ENCODE measurements at places on chromosomes 1 and 21.

DNA sequence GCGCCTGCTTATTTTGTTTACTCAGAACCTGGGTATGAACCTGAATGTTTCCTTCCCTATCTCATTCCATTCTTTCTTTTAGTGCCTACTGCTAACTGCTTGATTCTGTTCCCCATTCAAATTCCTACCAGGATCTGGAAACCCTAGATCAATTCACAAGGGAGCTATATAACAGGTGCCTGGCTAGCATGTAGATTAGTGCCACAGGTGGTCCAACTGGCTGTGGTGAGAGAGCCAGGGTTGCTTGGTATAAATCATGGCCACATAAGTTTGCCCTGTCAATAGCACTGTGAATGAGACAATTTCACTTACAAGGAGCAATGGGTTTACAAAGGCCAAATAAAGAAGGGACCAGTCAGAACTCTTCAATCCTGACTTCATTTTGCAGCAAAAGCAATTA, 6.6 kb upstream of the PRPF38B start:
- no peak for DNase-seq

- no peak for DNase-seq
Measured at GRCh38 chr1:215589650-215590435, 22.7 kb downstream of the KCTD3 start.

GRCh38 chr1:237032029-237032428, 10.0 kb upstream of the RYR2 start:
- peak; percentile 57 for DNase-seq

GRCh38 chr1:55321942-55322341, 106.8 kb upstream of the USP24 start:
- no peak for DNase-seq

- peak; percentile 11 for DNase-seq
Measured at GRCh38 chr1:207463021-207463420, 8.9 kb downstream of the CR2 start.

DNA sequence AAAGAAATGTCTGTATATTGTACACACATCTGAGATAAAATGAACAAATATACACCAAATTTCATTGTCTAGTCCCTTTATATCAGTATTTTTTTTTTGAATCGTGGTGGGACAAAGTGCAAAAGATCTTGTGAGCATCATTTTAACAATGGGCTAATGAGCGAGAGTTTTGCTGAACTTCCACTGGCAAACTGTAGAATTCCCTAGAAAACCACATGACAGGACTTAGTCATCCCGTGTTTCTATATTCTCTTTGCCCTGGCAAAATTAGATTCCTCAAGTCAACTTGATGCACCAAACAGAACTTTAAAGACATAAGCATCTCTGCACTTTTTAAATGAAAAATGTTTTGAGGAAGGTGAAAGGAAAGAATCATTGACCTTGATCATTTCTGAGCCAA, 488.2 kb upstream of the PTBP2 start:
- peak; percentile 10 for DNase-seq

DNA sequence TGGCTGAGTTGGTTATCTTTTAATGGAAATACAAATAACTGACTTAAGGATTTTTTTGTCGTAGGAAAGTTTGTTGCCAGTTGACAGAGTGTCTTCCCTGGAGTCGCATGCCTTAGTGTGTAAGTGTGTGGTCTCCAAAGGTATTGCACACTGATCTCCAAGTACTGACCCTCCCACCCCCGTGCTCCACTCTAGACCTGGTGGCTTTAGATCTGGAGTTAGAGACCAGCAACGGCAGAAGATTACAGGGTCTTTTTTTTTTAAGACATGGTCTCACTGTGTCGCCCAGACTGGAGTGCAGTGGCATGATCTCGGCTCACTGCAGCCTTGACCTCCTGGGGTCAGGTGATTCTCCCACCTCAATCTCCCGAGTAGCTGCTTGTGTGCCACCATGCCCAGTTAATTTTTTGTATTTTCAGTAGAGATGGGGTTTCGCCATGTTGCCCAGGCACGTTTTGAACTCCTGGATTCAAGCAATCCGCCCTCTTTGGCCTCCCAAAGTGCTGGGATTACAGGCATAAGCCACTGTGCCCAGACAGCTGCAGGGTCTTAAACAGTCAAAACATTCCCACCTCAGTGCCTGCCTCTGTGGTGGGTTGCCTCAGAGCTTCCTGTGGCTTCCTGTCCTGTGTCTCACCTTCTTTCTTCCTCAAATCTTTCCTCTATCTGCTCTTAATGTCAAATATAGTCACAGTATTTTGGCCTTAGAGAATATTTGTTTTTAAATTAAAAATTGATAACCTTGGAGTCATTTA, 6.9 kb downstream of the TRAPPC10 start:
- DNase-seq = no peak

- DNase-seq = no peak
Measured at GRCh38 chr1:1612104-1612400, 3.2 kb upstream of the MIB2 start.

GRCh38 chr1:58695206-58695605, 4.7 kb downstream of the MYSM1 start:
- DNase-seq = no peak

DNA sequence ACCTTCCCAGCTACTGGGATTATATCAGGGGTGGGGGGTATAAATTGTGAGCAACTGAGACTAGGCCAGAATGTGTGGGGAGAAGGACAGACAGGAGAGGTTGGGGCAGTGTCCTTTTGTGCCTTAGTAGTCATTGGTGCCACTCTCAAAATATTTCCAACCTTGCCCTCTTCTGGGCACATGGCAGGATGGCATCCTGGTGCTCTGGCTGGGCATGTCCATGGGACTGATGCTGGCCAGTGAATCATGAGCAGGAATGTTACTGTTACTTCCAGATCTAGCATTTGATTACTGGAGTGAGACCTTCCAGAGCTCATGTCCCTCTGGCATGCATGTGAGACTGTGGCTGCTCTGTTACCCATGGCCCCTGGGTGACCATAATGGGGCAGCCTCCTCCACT, 151.2 kb downstream of the MATN1 start:
- peak; percentile 27 for DNase-seq

DNA sequence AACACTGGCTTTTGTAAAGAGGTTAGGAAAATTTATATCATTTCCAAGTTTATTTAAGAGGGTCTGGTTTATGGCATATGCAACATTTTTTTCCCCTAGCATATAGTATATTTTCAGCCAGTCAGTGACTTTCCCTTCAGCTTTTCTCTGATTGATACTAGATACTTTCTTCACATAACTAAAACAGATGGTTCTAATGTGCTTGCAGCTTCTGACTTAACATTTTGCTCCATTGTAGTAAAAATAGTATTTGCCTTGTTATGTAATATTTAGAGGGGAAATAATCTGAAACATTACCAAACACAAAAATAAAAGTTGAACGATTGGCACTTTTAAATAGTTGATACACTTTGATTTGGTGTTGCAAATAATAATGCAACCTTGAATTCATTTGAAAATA, 191.7 kb downstream of the GPR52 start:
- DNase-seq = no peak

DNA sequence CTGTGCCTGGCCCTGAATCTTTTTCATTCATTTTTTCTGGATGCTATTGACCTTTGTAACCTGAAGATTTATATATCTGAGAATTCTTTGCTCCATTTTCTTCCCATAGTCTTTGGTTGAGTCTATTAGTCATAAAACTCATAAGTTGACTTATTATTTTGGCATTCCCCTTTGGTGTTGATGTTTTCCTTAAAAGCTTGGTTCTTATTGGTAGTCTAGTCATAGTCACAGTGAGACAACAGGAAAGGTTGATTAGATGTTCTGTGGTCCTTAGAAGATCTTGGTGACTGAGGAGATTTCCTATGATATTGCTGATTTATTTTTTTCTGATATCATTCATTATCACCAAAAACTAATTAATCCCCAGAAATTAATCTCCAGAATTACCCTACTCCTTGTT, 86.2 kb downstream of the PTPRC start:
- no peak for DNase-seq

DNA sequence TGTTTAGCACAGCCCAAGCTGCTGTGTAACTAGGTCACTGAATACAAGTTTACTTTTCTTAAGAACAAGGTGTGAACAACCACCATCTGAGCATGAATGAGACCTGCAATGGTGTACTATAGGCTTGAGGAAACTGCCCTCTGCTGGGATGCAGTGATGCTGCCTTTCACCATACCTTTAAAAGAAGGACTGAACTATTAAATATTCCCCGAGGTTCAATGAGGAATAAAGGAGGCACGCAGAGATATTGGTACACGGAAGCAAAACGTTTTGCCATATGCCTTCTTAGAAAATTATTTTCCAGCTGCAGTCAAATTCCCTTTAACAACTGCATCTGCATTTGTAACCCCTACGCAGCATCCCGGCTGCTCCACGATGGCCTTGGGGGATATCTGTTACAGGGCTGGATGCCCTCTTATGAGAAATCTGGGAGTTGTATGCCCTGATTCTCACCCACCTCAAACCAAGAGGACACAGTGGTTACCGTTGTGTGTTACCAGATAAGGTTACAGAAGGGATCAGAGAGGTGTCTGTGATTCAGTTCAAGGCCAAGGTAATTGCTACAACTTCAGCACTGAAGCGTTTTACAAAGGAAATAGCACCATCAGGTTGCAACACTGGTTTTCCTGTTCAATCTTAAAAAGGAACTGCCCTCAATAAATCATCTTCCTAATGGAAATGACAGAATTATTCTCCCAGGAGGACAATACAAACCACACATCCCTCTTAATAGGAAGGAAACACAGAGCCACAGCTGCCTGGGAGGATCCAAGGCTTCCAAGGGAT, 470.5 kb downstream of the LTN1 start:
- peak; percentile 35 for DNase-seq

DNA sequence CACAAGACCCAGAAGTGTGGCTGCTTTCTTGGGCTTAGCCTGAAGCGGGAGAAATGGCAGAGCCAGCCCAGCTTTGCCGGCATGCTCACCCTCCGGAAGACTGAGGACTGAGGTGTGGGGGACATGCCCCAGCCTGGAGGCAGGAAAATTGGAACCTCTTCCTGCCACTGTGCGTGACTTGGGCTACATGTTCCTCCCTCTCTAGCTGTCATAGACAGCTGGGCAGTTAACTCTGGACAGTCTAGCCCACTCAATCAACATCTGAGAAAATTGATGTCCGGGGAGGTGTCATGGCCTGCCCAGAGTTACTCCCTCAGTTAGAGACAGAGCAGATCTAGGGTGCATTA, 59.7 kb downstream of the UBE2T start:
- no peak for DNase-seq

DNA sequence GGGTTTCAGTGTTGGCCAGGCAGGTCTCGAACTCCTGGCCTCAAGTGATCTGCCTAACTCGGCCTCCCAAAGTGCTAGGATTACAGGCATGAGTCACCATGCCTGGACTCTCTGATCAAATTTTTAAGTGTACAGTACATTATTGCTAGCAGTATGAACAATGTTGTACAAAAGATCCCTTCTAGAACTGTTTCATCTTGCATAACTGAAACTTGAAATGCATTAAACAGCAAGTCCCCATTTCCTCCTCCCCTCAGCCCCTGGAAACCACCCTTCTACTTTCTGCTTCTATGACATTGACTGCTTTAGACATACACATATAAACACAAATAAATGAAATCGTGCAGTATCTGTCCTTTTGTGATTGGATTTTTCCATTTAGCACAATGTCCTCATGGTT, 463.4 kb downstream of the PTPRC start:
- no peak for DNase-seq

- no peak for DNase-seq
Measured at GRCh38 chr21:32499249-32500055, 85.9 kb downstream of the TCP10L start.

DNA sequence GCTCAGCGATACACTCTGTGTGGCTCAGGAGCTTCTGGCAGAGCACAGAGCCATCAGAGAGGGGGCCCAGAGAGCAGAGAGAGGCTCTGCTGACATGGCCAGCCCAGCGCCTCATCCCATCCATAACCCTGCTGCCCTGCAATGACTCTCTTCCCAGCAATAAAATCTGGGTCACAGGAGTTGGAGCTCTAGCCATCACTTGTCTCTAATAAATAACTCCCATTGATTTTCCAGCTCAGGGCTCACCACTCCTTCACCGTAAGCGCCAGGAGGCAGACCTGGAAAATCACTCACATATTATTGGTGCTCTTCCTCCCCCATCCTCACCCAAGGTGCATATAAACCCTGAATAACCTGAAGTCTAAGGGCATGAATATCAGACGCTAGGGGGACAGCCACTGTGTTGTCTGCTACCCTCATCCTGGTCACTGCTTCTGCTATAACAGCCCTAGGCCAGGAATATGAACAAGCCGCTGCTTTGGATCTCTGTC, at the start of gene APCS:
TSS of gene APCS (plus strand) at position 366 of the 491 bp plus-strand sequence. CDS start at position 462, 96 bp downstream.
- no peak for DNase-seq

DNA sequence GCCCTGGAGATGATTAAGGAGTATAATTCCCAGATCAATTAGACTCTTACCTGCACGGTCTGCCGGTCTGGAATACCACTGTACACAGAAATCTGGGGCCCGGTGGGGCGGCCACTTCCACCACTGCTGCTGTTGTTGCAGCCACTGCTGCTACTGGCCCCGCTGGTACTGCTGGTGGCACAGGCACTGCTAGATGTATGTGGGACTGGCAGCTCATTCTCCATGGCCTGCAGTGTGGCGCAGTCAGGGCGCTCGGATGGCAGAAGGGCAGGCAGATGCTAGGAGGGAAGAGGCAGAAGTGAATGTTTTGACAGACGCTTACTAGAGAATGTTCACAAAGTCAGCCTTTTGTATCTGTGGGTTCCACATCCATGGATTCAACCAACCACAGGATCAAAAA, 54.4 kb upstream of the A3GALT2 start:
- DNase-seq = no peak

DNA sequence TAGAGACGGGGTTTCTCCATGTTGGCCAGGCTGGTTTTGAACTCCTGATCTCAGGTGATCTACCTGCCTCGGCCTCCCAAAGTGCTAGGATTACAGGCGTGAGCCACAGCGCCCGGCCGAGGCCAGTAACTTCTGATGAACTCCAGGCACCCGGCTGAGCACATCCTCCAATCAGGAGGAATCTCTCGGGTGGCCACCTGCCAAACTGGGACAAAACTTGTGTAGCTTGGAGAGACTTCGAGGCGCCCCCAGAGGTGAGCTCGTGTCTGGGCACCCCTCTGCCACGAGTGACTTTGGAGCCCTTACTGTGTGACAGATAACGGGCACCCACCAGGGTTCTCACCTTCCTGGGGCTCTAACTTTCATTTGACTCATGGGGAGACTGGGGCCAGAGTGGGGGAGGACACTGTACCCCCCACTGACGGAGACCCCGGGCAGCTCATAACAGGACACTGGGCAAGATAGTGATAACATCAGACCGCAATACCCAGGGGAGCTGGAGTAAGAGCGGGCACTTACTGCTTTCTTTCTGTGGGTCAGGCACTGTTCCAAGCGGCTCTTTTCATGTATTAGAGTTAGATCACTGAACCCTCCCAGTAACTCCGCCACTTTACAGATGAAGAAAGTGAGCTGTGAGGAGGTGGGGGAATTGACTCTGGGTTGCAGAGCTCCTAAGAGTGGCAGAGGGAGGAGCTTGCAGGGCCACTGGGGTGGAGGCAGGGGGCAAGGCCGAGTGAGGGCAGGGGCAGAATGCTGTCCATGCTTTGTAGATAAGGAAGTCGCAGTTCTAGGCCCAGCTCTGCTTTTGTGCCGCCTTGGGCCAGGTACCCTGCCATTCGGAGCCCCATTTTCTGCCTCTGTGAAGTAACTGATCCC, 1.9 kb upstream of the PADI2 start:
- peak; percentile 67 for DNase-seq

GRCh38 chr1:193677874-193678273, 491.5 kb upstream of the B3GALT2 start:
- no peak for DNase-seq
